ENCODE measurements at places on chromosomes 3 and 15.

DNA sequence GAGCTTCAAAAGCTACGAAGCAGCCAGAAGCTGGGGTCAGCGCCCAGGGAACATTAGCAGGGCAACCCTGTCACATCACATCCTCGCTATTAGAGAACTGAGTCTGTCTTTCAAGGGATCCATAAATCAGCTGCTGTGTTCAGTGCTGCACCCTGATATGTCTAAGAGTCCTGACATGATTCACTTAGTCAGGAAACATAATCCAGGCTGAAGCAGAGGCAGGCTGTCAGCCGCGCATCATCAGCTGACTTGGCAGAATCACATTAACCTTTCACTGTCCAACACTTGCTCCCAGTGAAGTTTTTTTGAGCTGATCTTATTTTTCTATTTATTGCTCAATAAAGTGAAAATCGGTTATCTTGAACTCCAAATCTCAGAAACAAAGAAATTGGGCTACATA lies 23.5 kb downstream of the MYH15 start:
- no peak for DNase-seq

GRCh38 chr15:33946152-33946551 lies 22.1 kb upstream of the CHRM5 start:
- no peak for DNase-seq

GRCh38 chr15:57866149-57866736 lies 159.7 kb downstream of the POLR2M start:
- DNase-seq, result peak; percentile 68

DNA sequence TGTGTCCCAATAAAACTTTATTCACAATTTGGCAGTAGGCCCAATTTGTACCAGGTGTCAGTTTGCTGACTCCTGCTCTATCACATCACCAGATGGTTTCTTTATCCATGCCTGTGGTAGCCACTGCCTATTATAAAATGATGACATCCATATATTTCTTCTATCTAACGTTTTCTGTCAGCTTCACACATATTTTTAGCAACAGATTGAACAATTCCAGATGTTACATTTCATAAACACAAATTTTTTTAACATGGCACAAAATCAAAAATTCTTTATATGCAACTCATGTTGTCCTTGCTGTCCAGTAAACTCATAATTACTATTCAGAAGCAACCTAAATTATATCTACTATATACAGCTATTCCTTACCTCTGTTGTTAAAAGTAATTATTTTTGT lies 1371.6 kb downstream of the NSUN3 start:
- no peak for DNase-seq

DNA sequence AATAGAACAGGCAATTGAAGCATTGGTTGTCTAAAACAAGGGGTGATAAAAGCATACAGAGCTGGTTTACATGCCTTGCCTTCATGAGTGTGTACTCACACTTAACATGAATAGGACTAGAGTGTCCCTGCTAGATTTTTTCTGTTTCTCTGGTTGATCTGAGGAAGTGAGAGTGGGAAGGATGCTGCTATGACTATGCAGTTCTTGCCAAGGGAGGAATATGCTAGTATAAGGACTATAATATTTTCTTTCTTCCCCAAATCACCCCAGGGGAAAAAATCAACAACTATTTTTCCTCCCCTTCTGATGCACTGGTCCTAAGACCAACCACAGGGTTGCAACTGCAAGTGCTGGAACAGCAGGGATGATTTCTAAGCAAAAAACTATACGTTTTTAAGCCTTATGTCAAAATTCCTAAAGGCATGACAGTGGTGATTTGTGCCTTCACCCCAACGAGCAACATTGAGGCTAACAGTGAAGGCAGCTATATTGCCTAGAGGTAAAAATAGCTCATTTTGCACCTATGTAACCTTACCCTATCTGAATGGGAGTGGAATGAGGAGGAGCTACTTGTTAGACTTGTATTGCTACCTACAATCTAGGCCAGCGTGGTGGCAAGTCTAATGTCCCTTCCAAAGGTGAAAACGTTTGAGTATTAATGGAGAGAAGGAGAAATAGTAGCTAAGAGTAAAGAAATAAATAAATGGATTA lies 33.5 kb upstream of the USP8 start:
- DNase-seq, result no peak

DNA sequence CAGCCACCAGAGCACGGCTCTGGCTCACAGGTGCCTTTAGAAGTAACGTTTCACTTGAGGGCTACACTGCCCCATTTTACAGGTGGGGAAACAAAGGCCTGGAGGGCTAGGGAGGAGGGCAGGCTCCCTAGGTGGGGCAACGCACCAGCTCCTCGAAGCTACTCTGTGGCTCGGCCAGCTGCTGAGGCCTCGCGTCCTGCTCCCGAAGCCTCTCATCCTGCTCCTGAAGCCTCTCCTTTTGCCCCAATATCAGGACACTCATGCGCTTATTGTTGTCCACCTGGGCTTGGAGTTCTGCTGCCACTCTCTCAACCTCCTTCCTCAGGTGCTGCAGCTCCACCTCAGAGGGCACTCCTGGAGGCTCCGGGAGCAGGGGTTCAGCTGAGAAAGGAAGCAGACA lies 28.2 kb upstream of the OR4F6 start:
- DNase-seq, result no peak

DNA sequence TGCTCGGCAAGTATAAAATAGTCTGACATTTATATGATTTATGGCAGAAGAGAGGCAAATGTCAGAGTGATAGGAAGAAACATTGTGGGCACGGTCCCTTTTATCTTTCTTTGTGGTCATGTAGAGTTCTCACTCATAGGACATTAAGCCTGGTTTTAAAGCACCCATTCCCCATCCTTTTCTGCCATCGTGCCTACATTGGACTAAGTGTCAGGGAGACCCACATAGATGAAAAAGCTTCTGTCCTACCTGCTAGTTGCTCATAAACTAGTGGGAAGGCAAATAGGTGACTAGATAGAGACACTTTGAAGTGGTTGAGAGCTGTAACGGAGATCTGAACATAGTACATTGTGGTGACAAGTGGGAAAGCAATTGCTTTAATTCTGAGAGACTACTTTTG lies 155.7 kb downstream of the B3GALNT1 start:
- no peak for DNase-seq

DNA sequence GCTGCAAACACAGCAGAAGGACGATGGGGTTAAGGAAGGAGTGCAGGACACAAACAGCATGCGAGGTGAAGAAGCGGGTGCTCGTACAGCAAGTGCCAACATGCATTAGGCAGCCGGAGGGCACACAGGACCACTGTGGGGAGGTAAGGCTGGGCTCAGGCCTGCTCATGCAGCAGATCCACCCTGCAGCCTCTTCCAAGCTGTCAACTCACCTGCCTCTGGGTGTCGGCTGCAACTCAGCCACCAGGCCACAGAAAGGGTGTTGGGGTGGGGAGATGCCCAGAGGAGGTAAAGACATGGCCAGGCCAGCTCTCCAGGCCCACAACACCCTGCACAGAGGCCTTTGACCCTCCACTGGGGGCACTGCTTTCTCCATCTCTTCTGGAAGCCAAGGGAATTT lies 44.2 kb downstream of the TGM4 start:
- no peak for DNase-seq

GRCh38 chr3:160629491-160629890 lies 47.5 kb upstream of the ARL14 start:
- no peak for DNase-seq

DNA sequence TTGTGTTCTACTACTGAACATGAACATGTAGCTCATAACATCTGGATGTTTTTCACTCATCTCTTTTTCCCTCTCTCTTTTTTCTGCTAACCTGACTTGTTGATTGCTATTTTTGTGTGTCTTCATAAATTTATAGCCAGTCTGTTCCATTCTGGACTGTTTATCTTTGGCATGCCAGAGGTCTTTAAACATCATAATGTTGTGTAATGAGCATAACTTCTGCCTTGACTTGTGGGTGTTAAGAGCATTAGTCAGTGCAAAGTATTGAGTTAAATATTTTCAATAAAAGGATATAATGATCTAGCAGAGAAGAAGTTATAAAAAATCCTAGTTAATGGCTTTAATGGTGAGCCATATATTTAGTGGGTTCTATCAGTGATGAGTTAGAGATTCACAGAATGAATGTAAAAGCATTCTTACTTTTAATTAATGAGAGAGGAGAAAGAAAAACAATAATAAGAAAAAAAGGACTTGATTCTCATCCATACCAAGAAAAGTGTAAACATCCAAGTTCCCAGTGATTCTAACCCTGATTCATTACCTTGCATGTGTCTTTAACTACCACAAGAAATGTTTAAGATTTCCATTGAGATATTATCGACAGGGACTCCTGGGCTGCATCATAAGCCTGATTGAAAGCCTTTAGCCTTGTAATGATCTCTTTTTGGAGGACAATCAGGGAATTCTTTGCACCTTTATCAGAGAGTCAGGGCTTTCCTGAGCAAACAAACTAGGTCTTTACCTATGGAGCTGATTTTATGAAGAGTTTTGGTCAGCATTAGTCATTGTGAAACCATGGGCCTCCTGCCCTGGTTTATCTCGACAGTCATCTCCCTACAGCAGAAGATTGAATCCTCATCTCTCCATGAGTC lies 22.9 kb downstream of the MITF start:
- no peak for DNase-seq

DNA sequence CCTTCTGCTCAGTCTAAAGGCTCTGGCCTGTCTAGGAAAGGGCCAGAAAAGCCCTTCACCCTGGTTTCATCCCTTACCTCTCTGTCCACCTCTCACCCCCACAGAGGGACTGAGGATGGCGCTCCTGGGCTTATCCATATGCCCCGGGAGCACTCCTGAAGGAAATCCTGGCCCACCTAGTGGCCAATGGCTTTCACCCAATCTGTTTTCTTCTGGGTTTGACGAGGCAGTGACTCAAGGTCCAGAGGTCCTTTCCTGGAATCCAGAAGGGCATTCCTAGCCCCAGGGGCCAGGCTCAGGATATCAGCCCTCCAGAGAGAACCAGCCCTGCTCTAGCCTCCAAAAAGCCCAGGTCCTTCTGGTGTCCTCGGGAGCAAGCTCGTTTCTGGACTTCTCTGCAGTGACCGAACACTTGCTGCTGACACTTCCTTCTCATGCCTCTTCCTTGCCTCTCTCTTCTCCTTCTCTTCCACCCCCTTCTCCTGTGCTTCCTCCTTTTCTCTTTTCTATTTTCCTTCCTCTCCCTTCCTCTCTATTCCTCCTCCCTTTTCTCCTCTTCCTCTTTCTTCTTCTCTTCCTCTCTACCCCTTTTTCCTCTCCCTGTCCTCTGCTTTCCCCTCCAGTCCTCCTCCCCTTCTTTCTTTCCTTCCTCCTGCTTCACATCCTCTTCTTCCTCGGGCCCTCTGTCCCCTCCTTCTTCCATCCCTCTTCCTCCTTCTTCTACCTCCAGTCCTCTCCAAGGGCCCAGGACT lies 59.6 kb downstream of the RHCG start:
- no peak for DNase-seq

DNA sequence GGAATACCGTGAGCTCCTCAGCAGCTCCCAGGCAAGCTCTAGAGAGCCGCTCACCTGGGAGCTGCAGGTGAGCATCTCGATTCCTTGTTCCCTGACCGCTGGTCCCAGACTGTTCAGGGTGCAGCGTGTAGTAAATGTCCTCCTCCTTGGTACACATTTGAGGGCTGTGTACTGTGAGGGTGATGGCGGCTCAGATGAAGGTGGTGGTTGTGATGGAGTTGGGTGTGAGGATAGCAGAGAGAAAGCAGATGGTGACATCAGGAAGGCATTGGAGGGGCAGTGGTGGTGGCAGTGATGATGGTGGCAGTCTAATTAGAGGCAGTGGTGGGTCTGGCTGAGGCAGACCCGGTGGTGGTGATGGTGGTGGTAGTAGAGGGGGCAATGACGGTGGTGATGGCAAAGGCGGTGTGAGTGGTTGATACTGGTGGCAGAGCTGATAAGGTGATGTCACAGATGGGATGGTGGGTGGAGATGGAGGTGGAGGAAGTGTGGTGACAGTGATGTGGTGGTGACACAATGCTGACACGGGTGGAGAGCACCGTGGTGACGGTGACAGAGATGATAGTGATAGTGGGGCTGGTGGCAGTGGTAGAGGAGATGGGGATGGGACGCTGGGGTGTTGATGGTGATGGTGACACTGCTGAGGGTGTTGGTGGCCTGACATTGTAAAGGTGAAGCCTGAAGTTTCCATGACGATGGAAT lies at the start of gene DNAJB8:
TSS of gene DNAJB8 (minus strand) at position 51 of the 702 bp plus-strand sequence. CDS start 3,645 bp downstream, outside the sequence.
- DNase-seq, result no peak

- DNase-seq, result peak; percentile 87
Measured at GRCh38 chr3:99952306-99952705, 134.6 kb downstream of the CMSS1 start.

GRCh38 chr15:101056366-101057334 lies 137.5 kb downstream of the LRRK1 start:
- DNase-seq, result no peak

GRCh38 chr15:90201130-90201943 lies at the start of gene SEMA4B:
TSS of gene SEMA4B (plus strand) at chr15:90201330. CDS start at chr15:90201579, 249 bp downstream.
- DNase-seq, result peak; percentile 72

- DNase-seq, result no peak
Measured at GRCh38 chr15:38796589-38796988, 232.0 kb upstream of the RASGRP1 start.

GRCh38 chr3:71056327-71056726 lies 527.2 kb downstream of the FOXP1 start:
- no peak for DNase-seq

DNA sequence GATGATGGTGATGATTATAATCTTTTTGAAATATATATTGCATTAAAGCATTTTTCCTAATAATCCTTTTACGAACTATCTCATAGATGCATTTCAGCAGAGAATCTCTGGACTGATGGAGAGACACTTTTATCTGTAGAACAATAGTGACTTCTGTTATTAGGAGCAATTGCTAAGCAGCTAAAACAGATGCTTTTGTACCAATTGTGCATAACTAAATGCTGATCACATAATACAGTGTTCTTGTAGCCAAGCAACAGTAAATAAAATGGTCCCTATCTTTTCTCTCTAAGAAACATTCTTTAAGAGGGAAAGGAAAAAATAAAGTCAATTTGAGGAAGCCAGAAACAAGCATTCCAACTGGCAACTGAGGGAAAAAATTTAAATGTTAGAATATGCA lies 405.8 kb upstream of the GOLIM4 start:
- DNase-seq, result no peak

- peak; percentile 40 for DNase-seq
Measured at GRCh38 chr3:73508330-73508954, 116.3 kb downstream of the PDZRN3 start.

DNA sequence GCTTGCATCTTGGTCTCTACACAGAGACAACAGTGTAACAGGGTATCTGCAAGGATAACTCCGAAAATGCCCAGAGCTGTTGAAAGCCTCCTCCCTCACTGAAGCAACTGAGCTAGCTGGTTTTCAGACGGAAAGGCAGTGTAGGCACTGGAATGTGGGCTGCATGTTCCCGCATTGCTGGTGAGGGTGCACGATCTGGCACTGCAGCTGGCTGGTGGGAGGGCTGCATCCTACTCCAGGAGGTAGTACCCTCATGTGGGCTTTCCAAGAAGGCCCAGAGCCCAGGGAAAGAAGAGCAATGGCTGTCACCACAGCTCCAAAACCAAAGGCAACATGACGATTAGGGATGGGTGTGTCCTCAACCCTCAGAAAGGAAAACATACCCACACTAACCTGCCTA lies 28.7 kb upstream of the RPS17 start:
- no peak for DNase-seq
